Immature natural killer cell (primary cell): ENCODE measurements at places on chromosomes 7 and 10.

- no peaks in the 10 kb centered on the region for H3K36me3 ChIP-seq
- H3K27ac ChIP-seq, result no peak overlapping the region
- no peak overlapping the region for H3K4me3 ChIP-seq
- no peak for DNase-seq
- no peaks in the 10 kb centered on the region for H3K4me1 ChIP-seq
These were observed 193.4 kb upstream of the MBL2 start for GRCh38 chr10:52965938-52966401.

DNA sequence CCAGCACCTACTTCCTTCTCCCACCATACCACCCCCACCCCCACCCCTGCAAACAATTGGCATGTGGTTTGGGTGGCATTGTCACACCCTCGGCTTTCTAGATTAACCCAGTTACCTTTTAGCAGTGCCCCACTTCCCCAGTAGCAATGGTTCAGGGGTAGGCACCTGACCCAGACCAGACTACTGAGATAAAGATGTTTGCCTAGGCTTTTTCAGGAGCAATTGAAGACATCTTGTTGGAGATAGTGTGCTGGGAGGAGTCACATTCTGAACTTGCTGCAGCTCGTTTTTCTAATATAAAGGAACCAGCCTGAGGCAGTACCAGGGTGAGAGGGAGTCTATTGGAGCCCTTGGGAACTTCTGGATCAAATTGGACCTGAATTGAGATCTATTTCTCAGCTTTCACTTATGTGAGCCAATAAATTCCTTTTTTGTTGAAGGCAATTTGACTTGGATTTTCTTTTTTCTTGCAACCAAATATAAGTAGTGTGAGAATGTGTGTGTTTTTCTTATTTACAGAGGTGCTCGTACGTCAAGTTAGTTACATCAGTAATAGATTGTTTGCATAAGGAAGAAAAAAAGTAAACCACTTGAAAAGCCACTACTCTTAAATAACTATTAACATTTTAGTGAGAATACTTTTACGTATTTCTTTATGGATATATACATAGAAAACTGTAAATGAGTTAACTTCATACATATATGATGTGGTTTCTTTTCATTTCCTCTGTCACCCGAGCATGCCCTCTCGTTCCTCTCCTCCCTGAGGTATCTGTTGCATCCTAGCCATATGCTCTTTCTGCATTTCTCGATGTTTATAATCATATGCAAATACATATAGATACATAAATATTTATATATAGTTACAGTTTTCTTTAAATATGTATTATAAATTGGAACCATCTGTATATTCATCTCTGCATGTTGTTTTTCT, 38.0 kb downstream of the RAB18 start:
- peak overlapping the region; percentile 93 for H3K4me3 ChIP-seq
- H3K27me3 ChIP-seq, result no peaks in the 10 kb centered on the region
- H3K4me1 ChIP-seq, result peaks cover 42% of the 10 kb centered on the region

GRCh38 chr7:116522247-116522646, 2.6 kb upstream of the CAV1 start:
- H3K36me3 ChIP-seq, result no peaks in the 10 kb centered on the region
- H3K27ac ChIP-seq, result no peak overlapping the region
- DNase-seq, result no peak
- H3K27me3 ChIP-seq, result peaks cover 32% of the 10 kb centered on the region

GRCh38 chr7:32275216-32276009, 205.2 kb upstream of the PDE1C start:
- H3K36me3 ChIP-seq, result no peaks in the 10 kb centered on the region
- H3K27me3 ChIP-seq, result peaks cover 2% of the 10 kb centered on the region
- no peak overlapping the region for H3K27ac ChIP-seq
- no peak for DNase-seq

- H3K27me3 ChIP-seq, result peaks cover 1% of the 10 kb centered on the region
- H3K36me3 ChIP-seq, result no peaks in the 10 kb centered on the region
- no peak for DNase-seq
- H3K4me3 ChIP-seq, result no peak overlapping the region
- no peak overlapping the region for H3K27ac ChIP-seq
These were observed 36.0 kb downstream of the NRAP start for GRCh38 chr10:113627836-113628235.

DNA sequence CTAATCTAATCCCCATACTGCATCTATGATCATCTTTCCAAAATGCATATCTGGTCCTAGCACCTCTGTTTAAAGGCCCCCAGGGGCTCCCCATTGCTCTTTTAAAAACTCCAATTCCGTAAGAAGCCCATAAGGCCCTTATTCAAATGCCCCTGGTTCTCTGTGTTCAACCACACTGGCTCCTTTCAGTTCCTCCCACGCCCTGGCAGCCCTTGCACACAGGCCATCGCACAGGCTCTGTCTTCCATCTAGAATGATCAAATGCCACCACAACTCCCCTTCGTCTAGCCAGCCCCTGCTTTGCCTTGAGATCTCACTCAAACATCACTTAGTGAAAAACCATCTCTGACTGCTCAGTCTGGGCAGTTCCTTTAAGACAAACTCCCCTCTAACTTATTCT, 112.9 kb upstream of the LYZL2 start:
- no peaks in the 10 kb centered on the region for H3K36me3 ChIP-seq
- no peak overlapping the region for H3K27ac ChIP-seq
- no peak overlapping the region for H3K4me3 ChIP-seq
- H3K27me3 ChIP-seq, result peaks cover 4% of the 10 kb centered on the region
- DNase-seq, result no peak
- no peaks in the 10 kb centered on the region for H3K4me1 ChIP-seq

DNA sequence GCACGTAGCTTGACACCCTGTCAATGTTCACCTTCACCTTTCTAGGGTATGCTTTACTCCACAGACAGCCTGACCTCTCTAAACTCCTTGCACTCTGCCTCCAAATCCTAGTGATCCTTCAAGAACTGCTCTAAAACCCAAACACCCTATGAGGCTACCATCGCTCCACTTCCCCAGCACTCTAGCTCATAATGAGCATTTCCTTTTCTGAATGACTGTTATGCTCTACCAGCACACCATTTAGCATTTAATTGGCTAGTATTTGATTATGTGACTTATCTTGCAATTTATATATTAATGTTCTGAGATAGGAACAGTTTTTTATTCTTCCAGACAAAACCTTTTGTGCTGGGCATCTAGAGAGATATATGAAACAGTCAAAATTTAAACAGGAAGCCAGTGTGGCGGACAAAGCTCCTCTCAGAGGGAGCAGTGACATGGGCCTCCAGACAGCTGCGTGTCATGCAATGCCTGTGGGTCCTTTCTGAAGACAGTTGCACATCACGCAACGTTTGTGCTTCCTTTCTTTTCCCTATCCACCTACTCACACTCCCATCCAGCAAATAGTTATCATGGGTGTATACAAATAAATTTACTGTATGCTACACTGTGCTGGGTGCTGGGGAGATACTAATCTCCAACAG, 86.3 kb downstream of the ALOX5 start:
- no peak overlapping the region for H3K27ac ChIP-seq
- H3K36me3 ChIP-seq, result peaks cover 30% of the 10 kb centered on the region
- H3K4me1 ChIP-seq, result peaks cover 3% of the 10 kb centered on the region
- DNase-seq, result no peak
- no peak overlapping the region for H3K4me3 ChIP-seq

DNA sequence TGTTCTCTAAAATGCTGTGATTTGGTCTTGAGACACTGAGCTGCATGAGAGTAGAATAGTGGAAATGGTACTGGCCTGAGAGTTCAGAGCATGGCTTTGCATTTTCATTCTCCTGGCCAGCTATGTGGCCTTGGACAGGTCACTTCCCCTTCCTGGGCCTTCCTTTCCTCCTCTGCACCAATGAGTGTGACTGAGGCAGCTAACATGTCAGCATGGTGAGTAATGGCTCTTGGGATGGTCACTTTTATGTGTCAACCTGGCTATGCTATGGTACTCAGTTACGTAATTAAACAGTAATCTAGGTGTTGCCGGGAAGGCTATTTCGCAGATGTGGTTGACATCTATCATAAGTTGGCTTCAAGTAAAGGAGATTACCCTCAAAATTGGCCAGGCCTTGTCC, 109.3 kb downstream of the RTKN2 start:
- no peak for DNase-seq
- H3K4me1 ChIP-seq, result peaks cover 5% of the 10 kb centered on the region
- no peak overlapping the region for H3K27ac ChIP-seq
- H3K27me3 ChIP-seq, result no peaks in the 10 kb centered on the region
- H3K36me3 ChIP-seq, result no peaks in the 10 kb centered on the region

DNA sequence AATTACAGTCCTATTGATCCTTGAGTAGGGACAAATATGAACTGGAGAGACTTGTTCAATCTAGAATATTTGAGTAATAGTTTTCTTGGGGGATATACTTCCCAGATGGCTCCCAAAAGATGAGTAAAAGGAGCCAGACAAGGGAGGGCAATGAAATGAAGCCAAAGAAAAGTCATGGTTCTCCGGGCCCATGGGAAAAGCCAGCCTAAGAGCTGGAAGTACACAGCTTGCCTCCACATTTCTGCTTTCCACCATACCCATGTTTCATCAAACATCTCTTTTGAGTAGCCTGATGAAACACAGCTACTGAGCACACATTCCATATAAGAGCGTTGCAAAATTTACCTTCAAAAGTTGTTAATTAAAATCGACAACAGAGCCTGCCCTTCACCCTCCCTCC, 535.0 kb upstream of the FZD8 start:
- H3K27ac ChIP-seq, result no peak overlapping the region
- no peak overlapping the region for H3K4me3 ChIP-seq
- H3K4me1 ChIP-seq, result no peaks in the 10 kb centered on the region
- no peaks in the 10 kb centered on the region for H3K36me3 ChIP-seq
- H3K27me3 ChIP-seq, result no peaks in the 10 kb centered on the region
- no peak for DNase-seq

GRCh38 chr7:130758429-130759056, 24.5 kb upstream of the KLF14 start:
- H3K4me3 ChIP-seq, result no peak overlapping the region
- no peaks in the 10 kb centered on the region for H3K36me3 ChIP-seq
- H3K4me1 ChIP-seq, result no peaks in the 10 kb centered on the region
- H3K27ac ChIP-seq, result no peak overlapping the region
- H3K27me3 ChIP-seq, result peaks cover 5% of the 10 kb centered on the region

DNA sequence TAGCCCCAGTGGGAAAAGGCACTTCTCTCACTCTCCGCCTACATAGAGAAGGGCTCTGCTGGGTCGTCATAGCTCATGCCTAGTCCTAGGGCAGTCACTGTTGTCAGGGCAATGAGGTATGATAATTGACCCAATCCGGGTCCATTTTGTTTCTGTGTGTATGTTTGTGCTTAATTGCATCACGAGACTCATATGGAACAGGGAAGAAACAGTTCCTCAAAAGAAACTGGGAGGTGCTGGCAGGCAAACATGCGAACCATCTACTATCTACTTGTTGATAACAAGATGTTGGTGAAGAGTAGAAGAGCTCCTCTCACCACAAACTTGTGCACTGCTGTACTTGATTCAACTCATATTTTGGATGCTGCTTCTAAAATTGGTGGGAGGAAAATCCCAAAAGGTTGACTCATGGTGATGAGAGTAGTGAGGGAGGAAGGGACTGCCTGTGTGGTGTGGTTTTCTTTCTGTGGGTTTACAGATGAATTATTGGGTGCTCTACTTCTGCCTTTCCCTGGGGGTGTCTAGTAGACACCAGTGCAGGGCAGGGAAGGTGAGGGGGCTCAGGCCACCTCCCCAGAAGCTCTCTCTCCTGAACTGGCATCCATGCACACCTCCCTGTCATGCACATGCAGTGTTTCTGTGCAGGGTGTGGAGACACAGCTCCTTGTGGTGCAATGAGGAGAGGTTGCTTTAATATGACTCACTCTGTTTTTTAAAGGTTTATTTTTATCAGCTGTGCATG, 29.4 kb downstream of the LSMEM1 start:
- no peaks in the 10 kb centered on the region for H3K4me1 ChIP-seq
- H3K27me3 ChIP-seq, result peaks cover 3% of the 10 kb centered on the region
- H3K4me3 ChIP-seq, result no peak overlapping the region
- no peak overlapping the region for H3K27ac ChIP-seq

- H3K27me3 ChIP-seq, result no peaks in the 10 kb centered on the region
- H3K27ac ChIP-seq, result no peak overlapping the region
- no peaks in the 10 kb centered on the region for H3K4me1 ChIP-seq
These were observed 440.0 kb downstream of the DNAJB9 start for GRCh38 chr7:109009636-109010035.

DNA sequence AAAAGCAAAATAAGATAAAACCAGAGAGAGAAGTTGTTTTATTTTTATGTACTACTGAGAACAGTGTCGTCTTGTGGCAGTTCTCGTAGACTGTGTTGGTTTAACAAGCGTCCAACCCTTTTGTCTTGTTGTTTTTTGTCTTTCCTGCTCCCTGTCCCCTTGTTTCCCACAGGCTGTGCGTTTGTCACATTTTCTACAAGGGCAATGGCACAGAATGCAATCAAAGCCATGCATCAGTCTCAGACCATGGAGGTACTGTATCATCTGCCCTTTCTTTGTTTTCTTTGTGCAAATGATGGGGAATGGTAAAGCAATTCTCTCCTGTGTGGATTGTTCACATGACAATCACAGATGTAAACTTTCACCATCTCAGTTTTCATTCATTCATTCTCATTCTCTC, 248.8 kb downstream of the CELF2 start:
- H3K36me3 ChIP-seq, result peaks cover 67% of the 10 kb centered on the region
- peak overlapping the region; percentile 83 for H3K27ac ChIP-seq
- no peak for DNase-seq
- H3K27me3 ChIP-seq, result peaks cover 23% of the 10 kb centered on the region
- H3K4me1 ChIP-seq, result peaks cover 100% of the 10 kb centered on the region

GRCh38 chr10:122298598-122299301, 27.7 kb downstream of the BTBD16 start:
- no peak overlapping the region for H3K4me3 ChIP-seq
- H3K27ac ChIP-seq, result no peak overlapping the region
- peak; percentile 42 for DNase-seq
- H3K4me1 ChIP-seq, result peaks cover 41% of the 10 kb centered on the region

GRCh38 chr7:68706291-68706690, 892.0 kb upstream of the AUTS2 start:
- H3K4me1 ChIP-seq, result no peaks in the 10 kb centered on the region
- H3K27me3 ChIP-seq, result peaks cover 1% of the 10 kb centered on the region
- no peaks in the 10 kb centered on the region for H3K36me3 ChIP-seq
- no peak overlapping the region for H3K4me3 ChIP-seq
- DNase-seq, result no peak
- H3K27ac ChIP-seq, result no peak overlapping the region

DNA sequence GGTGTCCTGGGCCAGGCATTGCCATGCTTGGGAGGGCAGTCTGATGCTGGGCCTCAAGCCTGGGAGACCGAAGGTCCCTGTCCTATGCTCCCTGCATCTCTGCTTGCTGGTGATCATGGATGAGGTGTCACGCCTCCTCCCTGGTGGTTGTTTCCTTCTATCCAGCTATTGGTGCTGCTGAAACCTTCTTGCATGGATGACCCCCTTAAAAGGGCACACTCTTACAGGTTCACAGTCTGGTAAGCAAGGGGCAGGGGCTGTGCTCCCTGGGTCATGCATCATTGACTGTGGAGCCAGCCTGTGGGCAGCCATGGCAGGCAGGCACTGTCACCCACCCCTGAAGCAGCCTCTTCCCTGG, 36.8 kb upstream of the SLC29A3 start:
- no peaks in the 10 kb centered on the region for H3K4me1 ChIP-seq
- H3K27ac ChIP-seq, result no peak overlapping the region
- no peak for DNase-seq
- no peak overlapping the region for H3K4me3 ChIP-seq
